Activated T-helper 9 cell treated with anti-CD3 and anti-CD28 coated beads, Interleukin-2, amount 50 U/mL, for 16 hours (primary cell): ENCODE measurements at places on chromosomes 6 and 20.

DNA sequence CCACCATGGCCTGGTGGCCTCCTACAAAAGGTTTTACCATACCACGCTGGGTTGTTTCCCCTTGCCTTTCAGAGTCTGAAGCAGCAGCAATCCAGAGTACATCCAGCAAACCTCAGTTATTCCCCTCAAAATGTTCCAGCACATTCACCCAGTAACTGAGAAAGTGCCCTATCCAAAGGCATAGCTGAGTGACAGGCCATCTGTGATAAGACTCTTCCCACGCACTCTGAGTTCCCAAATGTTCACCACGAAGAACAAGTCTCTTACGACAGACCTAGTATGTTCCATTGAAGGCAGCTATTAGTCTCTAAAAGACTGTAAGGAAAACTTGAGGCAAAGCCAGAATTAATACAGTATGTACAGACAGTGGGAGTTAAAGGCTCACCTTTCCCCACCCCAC lies 31.6 kb upstream of the C20orf144 start:
- no peak for DNase-seq

DNA sequence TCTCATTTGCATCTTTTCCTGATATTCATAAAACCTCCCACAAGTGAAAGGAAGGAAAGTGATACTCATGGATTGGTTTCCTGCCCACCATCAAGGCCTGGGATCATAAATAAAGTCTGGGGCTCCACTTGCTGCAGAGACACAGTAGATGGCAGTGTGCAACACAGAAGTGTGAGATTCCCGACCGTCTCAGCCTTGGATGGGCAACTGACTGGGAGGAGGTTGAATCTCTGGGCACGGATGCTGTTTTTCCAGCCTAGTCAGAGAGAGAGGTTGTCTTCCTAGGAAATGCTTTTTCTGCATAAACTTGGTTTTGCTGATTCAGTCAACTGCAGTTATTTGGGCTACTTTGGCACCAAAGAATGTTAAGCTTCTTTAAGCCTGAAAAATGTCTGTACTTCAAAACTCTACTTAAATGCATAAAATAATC lies 9.9 kb upstream of the RFPL4B start:
- no peak for DNase-seq

DNA sequence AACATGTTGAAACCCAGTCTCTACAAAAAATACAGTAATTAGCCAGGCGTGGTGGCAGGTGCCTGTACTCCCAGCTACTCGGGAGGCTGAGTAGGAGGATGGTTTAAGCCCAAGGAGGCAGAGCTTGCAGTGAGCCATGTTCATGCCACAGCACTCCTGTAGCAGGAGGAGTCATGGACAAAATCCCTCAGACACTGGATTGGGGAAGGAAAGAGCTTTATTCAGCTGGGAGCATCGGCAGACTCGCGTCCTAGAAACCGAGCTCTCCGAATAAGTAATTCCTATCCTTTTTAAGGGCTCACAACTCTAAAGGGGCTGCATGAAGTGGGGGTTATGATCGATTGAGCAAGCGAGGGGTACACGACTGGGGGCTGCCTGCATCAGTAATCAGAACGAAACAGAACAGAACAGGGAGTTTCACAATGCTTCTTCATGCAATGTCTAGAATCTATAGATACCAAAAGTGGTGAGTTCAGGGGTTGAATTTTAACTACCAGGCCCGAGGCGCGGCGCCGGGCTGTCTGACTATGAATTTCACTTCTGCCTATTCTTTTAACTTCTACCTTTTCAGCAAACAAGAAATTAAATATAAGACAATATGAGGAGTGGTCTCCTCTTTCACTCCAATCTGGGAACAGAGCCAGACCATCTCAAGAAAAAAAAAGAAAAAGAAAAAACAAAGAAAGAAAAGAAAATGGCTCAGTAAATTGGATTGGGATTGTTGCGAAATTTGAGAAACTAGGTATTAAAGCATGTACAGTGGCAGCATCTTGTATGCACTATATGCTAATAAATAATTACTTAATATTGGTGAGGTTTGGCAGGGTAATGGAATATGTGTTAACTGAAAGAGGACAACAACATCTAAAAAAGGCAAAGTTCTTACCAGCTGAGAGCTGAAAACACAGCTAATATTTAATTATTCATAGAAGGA lies 23.6 kb downstream of the HMGN4 start:
- DNase-seq, result no peak

- no peak for DNase-seq
These were observed 15.5 kb upstream of the PRDM1 start for GRCh38 chr6:106070636-106071035.

DNA sequence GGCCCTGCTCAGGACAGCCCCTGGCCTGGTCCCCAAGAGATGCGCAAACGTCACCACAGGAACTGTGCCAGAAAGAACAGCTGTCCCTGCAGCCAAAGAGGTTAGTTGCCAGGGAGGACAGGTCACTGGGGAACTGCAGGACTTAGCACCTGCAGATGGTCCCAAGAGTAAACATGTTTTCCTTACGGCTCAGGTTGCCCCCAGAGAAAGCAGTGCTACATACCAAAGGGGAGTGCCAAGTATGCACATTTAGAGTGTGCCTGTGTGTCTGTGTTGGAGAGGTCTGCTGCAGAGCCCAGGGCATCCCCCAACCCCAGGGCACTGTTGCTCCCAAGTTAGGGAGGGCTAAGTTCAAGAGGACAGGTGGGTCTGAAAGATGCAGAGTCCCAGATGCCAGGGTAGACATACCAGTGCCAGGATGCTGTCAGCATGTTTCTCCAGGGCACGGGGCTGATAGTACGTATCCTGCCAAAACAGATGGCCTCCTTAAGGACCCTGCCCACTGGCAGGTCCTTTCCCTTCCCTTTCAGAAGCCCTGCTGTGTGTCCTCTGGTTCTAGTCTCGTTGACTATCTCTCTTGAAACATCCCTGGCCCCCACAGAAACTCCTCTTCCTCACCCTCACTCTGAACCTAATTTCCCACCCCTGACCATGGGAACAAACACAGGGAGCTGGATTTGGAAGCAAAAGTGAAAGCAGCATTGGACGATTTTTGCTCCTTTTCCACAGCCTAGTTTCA lies 1.3 kb downstream of the ABHD16A start:
- DNase-seq, result no peak

GRCh38 chr6:2385471-2385983 lies 140.1 kb upstream of the GMDS start:
- no peak for DNase-seq

GRCh38 chr6:99014061-99014460 lies 66.3 kb upstream of the FBXL4 start:
- DNase-seq, result no peak

GRCh38 chr6:151054306-151054705 lies 185.5 kb upstream of the AKAP12 start:
- DNase-seq, result no peak

- DNase-seq, result no peak
These were observed 18.2 kb downstream of the FOXF2 start for GRCh38 chr6:1407499-1407990.

GRCh38 chr20:64068386-64069208 lies 5.6 kb downstream of the TCEA2 start:
- DNase-seq, result no peak

DNA sequence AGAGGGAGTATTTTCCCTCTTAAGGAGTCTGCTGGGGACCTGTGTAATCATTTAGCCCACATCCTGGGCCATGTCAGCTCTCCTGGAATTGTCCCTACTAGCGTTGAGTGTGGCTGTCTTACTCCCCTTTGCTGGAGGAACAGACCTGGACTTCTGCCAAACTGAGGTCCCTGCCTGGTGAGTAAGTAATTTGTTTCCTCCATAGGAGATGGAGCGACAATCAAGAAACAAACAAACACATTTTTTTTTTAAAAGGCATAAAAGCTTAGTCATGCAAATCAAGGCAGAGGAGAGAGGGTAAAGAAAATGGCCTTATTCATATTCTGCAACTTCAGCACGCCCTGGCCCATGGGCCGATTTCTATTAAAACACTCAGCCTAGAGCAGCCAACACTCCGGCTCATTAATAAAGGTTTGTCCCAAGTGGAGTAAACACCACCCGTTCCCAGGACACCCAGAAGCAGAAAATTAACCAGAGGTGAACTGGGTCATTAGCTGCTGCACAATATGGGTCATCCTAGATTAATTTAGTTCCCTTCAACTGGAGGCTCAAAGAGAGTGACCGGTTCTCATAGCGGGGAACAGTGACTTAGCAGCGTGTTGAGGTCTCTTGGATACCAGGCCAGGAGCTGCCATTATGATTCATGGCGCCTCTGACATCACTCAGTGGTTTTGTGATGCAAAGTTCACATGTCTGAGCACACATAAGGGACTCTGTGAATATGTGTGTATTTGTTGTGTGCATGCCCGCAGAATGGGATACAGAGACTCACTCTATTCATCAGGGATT lies 165.0 kb upstream of the SULF2 start:
- no peak for DNase-seq

GRCh38 chr20:56860413-56860812 lies 231.3 kb downstream of the TFAP2C start:
- DNase-seq, result no peak
